GM23248 (cell line): ENCODE measurements at places on chromosomes 7 and 10.
A peak's percentile ranks its signal among the peaks of the same experiment; 100 is the strongest.

GRCh38 chr7:69516238-69516820 lies 81.9 kb upstream of the AUTS2 start:
- DNase-seq, result no peak

DNA sequence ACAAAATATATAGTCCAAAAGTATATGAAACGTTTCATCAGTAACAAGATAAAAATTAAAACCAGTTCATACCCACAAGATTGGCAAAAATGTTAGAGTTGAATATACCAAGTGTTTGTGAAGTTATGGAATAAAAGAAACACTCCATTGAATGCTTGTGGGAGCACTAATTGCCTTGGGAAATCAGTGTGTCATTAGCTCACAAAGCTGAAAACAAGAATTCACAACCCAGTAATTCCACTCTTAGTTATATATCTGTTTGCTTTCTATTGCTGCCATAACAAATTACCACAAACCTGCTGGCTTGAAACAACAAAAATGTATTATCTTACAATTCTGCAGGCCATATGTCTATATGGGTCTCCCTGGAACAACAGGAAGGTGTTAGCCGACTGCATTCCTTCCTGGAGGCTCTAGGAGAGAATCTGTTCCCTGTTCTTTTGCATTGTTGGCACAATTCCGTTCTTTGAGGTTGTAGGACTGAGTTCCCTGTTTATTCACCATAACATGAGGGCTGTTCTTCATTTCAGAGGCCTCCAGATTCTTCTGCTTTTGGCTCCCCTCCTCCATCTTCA lies 45.7 kb downstream of the SEM1 start:
- no peak for DNase-seq

DNA sequence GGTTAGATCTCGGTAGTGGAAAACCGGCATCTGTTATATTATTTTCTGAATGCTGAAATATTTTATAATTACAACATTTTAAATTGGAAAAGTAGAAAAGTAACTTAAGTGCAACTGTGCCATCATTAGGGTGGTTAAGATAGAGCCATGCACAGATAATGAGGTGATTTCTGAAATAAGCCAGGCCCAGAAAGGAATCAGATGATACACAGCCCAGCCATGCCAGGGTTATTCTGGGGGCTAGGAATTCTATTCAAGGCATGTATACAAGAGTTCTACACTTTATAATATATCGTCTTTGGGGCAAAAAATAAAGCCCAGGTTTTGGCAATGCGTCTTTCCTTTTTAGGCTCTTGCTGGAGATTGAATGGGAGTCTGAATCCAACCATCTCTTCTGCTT lies 128.7 kb downstream of the ITGB8 start:
- no peak for DNase-seq

DNA sequence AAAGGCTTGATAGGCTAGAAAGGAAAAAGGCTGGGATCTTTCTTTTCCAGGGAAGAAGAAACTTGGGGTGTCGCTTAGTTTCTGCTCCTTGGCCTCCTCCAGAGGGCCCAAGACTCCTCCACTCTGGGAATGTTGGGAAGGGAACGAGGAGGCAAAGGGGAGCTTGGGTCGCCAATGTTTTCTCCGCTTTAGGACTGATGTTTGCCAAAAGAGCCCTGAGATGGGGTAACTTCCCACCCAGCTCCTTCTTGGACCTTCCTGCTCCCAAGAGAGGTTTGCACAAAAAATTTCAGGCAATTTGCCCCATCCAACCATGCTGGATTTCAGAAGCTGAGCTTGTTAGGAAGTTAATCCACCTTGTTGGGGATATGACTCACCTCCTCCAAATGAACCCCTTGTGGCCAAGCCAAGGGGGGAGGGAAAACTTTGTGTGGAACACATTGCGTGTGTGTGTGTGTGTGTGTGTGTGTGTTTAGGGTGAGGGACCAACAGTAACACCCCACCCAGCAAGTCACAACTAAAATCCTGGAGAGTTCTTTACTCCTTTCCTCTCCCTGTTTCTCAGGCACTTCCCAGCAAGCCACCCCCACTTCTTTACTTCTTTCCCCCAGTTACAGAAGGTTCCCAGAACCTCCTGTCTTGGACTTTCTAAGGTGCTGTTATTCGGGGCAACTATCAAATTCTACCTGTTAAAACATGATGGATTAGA lies 8.7 kb upstream of the HOXA2 start:
- DNase-seq, result peak; percentile 24

- peak; percentile 22 for DNase-seq
Observed at GRCh38 chr10:87921931-87922688, 58.7 kb downstream of the PTEN start.

- peak; percentile 41 for DNase-seq
Observed at GRCh38 chr7:99380823-99381663, 6.5 kb downstream of the ARPC1B start.

- DNase-seq, result peak; percentile 100
Observed at GRCh38 chr10:77392851-77393250, 244.8 kb downstream of the KCNMA1 start.

DNA sequence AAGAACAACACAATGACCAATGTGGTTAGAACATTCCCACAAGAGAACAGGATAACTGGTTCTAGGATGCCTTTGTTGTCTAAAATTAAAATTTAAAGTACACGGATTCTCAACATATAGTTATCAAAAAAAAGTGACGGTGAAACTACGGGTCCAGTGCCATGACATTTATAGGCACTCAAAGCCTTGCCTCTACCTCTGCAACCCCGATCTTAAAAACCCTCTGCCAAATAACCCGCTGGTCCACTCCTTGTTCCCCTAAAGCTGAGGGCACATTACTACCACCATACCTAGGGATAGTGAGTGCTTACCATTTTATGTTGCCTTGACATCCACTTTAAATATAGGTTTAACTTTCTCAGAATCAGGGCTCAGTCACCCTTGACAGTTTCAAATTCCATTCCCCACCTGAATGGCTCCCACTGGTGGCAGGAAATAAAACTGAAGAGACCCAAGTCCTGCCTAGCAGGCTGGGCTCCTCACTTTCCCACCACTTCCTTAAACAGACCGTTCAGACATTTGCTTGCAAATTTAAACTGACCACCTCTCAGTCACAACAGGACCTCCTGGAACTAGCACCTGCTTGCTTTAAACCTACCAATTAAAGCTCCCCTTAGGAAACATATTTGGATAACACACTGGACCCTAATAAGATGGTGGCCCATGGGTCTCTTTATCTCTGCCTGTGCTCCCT lies 169.9 kb upstream of the ASAH2 start:
- DNase-seq, result peak; percentile 55

GRCh38 chr7:84647797-84648757 lies 453.5 kb upstream of the SEMA3A start:
- DNase-seq, result peak; percentile 77

- no peak for DNase-seq
Observed at GRCh38 chr7:71198887-71199286, 66.9 kb downstream of the GALNT17 start.

GRCh38 chr7:95579318-95579717 lies 17.0 kb downstream of the PDK4 start:
- no peak for DNase-seq

DNA sequence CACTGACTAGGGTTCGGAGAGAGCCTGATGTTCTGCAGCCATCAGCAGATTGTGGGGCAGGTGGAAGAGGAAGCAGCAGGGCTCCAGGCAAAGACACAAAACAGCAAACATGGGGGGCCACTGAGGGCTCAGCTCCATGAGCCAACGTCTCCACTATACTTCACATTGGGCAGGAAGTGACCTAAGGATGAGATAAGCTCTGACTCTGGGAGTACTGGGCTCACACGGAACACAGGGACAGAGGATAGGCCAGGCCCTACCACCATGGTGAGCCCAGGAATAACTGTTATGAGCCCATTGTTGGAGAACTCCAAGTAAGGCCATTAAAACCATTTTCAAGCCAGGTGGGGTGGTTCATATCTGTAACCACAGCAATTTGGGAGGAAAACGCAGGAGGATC lies 14.9 kb upstream of the MRPS24 start:
- DNase-seq, result no peak

DNA sequence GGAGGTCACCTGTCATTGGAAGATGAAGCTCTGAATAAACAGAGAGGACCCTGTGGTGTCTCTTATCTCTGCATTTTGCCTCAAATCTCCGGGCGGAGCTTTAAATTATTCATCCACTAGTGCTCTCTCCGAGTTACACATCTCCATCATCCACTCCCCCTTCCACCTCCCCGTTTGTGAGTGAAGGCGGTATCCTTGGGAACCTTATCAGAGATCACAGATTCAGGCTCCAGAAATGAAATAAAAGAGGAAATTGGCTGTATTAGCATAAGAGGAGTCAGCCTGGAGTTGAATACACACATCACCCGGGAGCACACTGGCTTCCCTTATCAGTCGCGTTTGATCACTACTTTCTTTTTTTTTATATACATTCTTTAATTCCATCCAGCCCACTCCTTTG lies 1184.8 kb downstream of the GATA3 start:
- no peak for DNase-seq

DNA sequence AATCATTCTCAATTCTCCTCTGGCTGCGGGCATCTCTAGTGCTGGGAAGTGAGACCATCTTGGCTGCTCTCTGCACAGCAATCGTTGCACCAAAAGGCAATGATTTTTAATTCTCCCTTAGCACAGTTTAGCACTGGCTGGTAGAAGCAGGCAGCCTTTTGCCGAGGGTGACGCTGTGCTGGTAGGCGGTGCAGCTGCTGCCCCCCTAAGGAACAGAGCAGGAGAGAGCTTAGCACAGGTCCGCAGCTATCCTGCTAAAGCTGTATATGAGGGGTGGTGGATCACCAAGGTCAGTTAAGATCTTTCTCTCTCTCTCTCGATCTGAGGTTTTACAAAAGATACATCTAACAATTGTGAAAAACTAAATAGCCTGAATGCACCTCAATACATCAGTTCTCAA lies 390.1 kb downstream of the GATA3 start:
- DNase-seq, result no peak

DNA sequence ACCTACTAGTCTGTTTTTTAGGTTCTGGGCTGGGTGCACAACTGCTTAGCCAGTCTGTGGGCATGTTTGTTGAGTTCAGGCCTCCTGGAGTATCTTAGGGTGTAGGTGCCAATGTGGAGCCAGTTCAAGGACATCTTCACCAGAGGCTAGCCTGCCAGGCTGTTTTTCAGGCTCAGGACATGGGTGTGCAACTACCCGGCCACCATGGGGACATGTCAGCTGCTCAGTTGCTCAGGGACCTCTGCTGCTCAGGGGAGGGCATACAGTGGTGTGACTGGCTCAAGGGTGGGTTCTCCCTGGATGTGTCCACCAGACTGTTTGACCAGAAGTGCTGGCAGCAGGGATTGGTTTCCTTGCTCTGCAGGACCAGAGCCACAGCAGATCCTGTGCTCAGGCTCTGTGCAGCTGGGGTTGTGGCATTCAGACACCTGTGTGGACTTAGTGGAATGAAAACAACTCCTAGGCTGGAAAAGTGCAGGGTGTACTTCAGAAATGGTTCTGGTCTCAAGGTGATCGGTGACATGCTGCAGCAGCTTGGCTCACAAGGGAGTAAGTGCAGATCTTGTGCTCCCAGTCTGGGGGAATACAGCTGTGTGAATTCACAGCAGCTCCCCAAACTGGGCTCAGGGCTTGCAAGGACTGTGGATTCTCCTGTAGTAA lies 44.8 kb downstream of the PALS2 start:
- DNase-seq, result no peak

DNA sequence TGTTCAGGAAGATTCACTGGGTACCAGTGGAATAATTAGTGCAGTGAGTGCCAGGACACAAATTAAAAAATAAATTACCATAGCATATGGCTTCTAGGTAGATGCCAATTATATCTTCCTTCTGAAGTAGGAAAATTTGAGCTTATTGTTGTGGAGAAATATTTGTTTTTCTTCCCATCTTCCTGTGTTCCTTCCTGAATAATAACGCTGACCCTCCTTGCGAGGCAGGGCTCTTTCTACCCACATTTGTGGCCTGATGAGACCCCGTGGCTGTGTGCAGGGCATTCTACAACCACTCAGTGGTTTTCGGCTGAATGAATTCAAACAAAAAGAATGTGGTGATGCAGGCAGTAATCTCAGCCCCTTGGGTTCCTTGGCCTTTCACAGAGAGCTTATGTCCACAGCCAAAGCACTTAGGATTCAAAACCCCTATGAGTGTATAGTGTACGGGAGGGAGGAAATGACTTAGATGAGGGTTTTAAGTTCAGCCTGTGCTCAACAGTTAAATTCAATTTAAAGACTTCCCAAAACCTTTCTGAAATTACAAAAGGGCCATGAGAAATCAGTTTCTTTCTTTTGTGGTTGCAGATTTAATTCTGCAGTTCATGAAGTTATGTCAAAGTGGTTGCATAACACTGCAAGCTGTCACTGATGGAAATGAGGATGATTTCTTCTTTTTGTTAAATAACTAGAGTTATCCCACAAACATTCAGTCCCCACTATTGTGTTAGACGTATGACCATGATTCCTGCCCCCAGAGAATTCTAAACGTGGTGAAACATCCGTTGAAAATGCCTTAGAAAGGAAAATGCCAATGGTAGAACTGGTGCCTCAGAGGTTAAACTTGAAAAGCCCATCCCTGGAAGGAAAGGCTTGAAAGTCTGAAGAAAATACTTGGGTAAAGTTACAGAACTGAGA lies 255.3 kb downstream of the FZD1 start:
- DNase-seq, result no peak

DNA sequence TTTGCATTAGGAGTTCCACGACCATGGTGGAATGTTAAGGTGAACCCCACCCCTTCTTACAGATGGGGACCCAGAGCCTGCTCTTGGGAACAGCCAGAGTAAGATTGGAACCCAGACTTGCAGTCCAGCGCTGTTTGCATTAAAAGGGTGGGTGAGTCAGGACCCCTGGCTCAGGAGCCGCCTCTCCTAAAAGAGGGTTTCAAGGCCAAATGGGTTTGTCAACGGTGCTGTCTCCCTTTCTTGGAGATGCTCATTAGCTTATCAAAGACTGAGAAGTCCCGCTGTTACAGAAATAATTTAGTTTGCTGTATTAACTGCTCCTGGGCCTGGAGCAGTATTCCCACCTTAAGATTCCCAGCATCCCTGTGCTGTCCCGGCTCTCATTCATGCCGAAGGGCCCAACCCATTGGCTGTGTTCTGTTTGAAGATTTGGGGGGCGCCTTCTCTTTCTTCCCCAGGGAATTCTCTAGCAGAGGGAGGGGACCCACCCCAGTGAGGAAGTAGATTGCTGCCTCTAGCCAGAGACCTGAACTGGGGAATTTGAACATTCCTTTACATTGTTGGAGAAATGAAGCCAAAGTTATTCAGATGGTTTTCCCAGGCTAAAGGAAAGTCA lies 1.8 kb downstream of the MARVELD1 start:
- peak; percentile 56 for DNase-seq

- DNase-seq, result peak; percentile 27
Observed at GRCh38 chr7:143382126-143382790, 1.1 kb downstream of the ZYX start.

GRCh38 chr10:78851647-78852046 lies 217.1 kb upstream of the ZMIZ1 start:
- peak; percentile 37 for DNase-seq

GRCh38 chr10:130177250-130177649 lies 41.1 kb downstream of the GLRX3 start:
- DNase-seq, result no peak
